ENCODE measurements at places on chromosomes 3 and 15.
A peak's percentile ranks its signal among the peaks of the same experiment; 100 is the strongest.

GRCh38 chr15:57921371-57921770 is 144.1 kb downstream of the ALDH1A2 start:
- DNase-seq = no peak

- peak; percentile 17 for DNase-seq
Observed at GRCh38 chr3:32816439-32817256, 1.1 kb upstream of the TRIM71 start.

DNA sequence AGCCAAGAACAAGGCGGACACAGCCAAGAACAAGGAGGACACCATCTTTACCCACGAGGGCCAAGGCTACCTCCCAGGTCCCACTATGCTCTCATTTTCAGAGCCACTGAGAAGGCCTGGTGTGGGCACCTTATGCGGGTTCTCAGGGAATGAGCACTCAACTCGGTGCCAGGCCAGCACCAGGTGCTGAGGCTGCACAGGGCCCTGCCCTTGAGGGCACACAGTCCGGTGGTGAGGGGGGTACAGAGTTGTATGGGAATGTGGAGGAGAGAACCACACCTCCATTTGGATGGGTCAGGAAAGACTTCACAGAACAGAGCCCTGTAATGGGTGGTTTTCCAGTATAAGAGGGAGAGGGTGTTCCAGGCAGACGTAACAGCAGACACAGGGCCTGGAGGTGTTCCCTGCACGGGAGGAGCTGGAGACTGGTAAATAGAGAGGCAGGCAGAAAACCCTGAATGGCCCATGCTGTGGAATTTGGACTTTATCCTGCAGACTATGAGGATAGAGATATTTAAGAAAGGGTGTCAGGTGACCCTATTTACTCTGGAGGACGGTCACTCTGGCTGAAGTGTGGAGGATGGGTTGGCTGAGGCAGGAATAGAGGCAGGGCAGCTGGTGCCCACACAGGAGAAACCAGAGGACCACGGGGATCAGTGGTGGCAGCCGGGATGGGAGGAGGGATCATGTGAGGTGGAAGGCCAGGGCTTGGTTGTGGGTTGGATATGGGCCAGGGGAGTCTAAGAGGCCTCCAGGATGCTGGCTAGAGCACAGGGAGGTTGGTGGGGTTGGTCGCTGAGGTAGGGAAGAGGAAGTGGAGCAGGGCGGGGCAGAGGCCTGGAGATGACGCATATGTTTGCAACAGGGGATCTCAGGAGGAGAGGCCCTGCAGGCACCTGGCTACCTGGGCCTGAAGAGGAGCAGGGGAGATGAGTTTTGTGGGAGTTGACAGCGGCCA is 34.6 kb downstream of the CRABP1 start:
- DNase-seq = peak; percentile 16

- DNase-seq = no peak
Observed at GRCh38 chr3:108780235-108780634, 23.0 kb upstream of the RETNLB start.

DNA sequence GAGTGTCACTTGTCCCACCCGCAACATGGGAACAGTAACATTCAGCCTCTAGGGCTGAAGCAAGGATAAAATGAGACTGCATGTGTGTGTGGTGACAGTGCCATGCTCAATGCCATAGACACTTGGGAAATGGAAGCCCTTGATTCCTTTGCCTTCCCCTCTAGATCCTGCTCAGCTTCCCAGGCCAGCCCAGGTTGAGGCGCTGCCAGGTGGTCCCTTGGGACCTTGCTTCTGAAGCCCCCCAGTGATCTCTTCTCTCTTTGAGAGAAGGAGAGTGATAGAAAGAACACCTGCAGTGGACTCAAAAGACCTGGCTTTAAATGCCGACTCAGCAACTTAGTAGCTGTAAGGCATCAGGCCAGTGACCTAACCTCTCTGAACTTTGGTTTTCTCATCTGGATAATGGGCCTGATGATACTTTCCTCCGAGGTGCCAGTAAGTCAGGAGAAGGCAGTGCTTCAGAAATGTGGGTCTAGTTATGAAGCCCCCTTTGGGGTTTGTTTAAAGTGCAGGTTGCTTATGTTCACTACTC is 144.5 kb downstream of the RPLP1 start:
- DNase-seq = no peak

DNA sequence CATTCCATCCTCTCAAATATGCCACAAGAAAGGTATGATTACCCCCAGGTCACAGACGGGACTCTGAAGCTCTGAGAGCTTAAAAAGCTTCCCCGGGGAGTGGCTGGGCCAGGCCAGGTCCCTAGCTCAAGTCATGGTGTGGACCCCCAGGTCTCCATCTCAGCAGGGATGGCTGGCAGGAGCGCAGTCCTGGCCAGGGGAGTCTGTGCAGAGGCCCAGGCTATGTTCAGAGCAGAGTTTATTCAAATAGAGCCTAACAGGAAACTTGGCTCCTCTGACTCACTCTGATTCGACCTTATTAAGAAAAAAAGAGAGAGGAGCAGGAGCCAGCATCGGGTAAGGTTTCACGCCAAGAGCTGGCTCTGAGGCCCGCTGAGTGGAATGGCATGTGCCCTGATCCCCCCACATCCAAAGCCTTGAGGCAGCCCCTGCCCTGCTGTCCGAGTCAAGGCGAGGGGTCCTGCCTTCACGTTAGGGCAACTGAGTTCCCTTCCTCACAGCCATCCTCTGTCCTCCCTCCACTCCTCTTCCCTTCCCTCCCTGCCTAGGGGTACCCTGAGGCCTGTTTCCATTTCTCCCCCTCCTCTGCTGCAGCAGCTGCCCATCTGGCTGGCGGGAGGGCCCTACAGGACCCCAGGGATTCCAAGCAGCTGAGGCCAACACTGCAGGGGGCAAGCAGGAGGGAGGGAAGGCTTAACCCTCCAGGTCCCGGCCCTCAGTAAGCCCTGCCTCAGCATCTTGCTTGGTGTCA is 1.9 kb upstream of the LOXL1 start:
- no peak for DNase-seq

- DNase-seq = no peak
Observed at GRCh38 chr15:101086394-101087171, 165.3 kb downstream of the CHSY1 start.

DNA sequence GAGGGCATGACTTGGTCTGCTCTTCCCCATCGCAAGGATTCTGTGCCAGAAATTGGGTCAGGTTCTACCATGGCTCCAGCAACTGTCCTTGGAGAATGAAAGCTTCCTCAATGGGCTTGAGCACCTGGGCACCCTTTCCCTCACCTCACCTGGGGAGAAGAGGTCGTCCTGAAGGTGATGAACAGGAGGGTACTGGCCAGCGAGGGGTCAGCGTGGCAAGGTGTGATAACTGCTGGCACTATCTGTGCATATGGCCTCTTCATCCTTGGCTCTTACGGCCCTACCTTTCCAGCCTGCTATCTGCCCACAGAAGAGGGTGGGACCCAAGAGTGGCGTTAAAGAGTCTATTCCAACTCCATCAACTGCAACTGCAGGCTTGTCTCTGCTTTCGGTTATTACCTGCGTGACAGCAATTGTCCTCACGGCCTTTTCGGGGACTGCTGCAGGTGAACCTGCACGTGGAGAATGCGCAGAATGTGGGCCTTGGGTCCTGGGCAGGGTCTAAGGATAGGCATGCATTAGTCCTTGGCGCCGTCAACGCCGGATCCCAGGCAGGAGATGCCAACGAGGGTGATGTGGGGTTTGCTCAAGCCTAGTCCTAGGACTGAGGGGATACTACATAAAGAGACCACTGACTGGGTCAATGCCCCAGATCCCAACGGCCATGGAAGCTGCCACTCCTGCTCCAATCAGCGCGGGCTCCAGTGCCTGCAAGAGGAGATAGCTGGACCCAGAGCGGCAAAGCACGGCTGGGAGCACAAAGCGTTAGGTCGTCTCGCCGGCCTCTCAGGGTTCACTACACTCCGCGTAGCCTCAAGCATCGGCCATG is 625 bp upstream of the RBM15B start:
- no peak for DNase-seq

DNA sequence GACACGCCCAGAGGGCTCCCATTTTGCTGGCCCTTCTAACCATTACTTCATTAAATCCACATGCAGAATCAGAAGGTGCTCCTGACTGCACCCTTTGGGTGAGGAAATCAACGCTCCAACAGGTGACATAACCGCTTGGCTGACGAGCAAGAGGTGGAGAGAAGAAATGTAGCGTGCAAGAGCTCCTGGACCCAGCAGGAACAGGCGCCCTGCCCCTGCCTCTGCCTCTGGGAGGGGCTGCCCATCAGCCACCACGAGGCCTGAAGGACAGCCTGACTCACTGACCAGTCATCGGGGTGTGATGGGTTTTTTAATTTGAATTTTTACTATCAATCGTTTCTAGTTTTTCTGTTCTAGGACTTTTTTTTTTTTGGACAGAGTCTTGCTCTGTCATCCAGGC is 218.2 kb downstream of the ADAMTS17 start:
- no peak for DNase-seq

DNA sequence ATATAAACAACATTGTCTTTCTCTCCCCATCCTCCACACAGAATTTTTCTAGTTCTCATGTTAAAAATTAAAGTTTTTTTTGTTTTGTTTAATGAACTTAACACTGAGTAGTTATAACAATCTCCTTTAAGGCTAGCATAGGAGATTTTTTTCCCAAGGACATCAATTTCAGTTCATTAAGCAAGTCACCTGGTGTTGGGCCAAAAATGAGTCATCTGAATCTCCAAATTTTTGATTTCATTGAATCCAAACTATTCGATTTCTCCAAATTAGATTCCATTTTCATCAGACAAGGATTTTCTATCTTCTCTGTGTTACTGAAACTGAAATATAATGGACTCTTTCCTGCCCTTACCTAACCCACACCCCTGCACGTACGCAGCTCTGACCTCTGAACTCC is 631.4 kb upstream of the MDFIC2 start:
- DNase-seq = no peak

DNA sequence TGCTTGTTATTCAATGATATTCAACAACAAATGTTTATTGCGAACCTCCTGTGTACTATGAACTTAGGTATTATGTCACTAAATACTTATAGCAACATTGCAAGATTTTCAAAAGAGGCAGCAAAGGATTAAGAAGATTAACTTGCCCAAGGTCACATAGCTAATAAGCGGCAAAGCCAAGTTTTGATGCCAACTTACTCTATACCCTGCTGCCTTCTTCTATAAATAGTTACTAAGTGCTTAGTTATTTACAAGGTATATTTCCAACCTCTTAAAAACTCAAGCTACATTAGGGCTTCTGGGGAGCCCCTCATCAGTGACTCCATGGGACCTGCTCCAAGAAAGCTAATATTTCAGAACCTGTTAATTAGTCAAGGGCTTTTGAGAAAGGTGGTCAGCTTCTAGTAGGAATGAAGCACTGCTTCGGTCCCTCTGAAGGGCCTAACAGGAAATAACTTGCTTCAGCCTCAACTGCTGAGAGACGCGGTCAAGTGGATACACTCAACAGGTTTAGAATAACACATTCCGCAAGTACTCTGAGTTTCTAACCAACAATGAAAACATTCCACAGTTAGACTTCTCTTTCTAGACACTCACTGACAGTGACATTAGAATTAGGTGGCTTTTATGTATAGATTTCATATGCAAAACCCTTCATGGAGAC is 125.5 kb downstream of the DGKG start:
- no peak for DNase-seq

DNA sequence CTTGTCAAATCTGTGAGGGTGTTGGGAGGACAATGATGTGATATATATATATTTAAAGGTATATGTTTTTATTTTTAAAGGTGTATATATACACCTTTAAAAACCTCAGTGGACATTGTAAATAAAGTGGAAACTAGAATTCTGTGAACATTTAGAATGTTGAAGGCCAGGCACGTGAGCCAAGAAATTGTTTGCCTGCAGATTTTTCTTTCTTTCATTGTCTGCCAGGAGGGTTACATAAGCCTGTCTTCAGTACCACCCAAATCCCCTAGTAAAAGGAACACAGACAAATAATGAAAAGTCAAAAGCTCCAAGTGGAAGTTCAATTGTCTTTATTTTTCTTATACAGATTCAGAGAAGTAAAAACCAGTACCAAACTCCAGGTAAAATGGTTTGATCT is 42.4 kb downstream of the TM4SF4 start:
- DNase-seq = no peak

GRCh38 chr15:70815604-70816003 is 38.4 kb downstream of the LARP6 start:
- no peak for DNase-seq

DNA sequence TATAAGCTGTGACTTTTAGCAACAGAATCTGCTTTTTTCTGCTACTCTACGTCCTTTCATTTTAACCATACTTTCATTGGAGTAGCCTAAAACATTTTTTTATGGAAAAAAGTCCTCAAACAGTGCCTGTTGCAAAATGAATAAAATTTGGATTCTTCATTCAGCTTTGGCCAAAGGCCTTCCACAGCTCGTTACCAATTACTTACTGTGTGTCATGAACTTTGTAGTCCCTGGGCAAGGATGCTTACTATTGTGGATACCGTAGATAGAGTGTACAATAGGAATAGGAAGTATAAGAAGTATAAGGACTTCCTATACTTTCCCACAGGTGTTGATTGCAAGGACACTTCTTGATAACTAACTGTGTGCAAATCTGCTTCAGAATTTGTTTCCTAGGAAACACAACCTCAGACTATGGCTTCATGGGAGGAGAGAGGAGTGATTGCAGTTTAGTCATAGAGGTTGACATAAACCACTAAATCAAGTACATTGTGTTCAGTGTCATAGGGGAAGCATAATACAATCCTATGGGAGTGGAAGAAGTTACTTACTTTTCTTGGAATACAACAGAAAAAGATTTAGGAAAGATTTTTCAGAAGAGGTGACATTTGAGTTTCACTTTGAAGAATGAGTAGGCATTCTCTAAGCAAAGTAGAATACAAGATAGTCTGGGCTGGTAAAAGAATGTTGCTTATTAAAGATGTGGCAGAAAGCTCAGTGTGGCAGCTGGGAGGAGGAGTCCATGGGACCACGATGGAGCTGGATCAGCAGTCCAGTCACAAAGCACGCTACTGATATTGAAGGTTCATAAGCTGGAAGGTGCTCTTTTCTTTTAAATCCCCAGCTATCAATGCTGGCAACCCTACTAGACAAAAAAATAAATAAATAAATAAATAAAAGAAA is 309.7 kb upstream of the TPRG1 start:
- DNase-seq = no peak

DNA sequence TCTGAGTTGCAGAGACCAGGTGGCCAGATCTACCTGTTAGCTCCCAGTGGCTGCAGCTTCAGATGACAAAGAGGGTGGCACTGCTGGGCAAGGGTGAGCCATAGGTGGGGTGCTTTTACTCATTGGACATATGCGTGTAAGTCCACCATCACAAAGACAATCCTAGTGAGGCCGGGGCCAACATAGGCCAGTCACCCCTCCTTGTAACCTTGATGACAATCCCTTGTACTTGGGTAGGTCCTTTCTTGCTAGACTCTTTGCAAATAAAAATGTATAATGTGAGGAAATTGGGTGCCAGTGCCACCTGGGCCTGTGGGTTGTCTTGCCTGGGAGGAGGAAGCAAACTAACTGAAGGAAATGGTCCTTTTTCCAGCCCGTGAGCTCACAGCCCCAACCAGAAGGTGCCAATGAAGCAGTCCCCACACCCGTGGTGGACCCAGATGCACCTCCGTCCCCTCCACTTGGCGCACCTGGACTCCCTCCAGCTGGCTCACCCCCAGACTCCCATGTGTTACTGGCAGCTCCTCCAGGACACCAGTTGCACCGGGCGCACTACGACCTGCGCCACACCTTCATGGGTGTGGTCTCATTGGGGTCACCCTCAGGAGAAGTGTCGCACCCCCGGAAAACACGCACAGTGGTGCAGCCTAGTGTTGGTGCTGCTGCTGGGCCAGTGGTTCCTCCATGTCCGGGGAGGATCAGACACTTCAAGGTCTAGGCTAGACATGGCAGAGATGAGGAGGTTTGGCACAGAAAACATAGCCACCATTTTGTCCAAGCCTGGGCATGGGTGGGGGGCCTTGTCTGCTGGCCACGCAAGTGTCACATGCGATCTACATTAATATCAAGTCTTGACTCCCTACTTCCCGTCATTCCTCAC is 7.6 kb downstream of the AHSG start:
- DNase-seq = no peak

GRCh38 chr15:96336596-96337364 is 6.3 kb downstream of the NR2F2 start:
- no peak for DNase-seq
